ENCODE measurements at places on chromosomes 16 and 17. TPM values are rescaled to one million over a fixed set of nuclear protein-coding genes. Genes with fewer than 3 reads are reported as not detected.

Gene AMDHD2
- total RNA-seq: 15.4 TPM

Gene PDE6G
- total RNA-seq: not detected

Gene LPO
- 0.17 TPM for total RNA-seq

Gene MMP15
- 29.6 TPM for total RNA-seq

Gene TMEM88
- total RNA-seq: 2.7 TPM

Gene HAGH
- 68.6 TPM for total RNA-seq

Gene ABAT
- 88.3 TPM for total RNA-seq

Gene OR2C1
- total RNA-seq: 0.55 TPM

Gene CLEC19A
- total RNA-seq: 0.99 TPM

Gene CTF1
- total RNA-seq: 0.79 TPM

Gene WNK4
- total RNA-seq: 11.2 TPM

Gene STXBP4
- 22.8 TPM for total RNA-seq

All from spinal cord (tissue), 10 donors.